ENCODE measurements at places on chromosomes 1 and 21.

DNA sequence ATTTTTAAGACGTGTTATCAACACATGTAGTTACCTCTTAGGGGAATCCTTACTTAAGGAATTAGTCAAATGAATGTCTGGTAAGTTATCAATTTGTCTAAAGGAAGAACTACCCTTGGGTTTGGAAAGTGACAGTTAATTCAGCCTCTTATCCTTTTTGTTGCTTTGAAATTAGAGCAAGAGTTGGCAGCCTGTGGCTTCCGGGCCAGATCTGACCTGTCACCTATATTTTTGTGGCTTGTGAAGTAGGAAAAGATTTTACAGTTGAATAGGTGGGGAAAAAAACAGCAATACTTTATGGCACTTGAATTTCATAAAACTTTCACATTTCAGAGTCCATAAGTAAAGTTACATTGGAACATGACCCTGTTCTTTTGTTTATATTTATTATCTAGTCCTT is 5.5 kb downstream of the MRPS6 start:
- no peak for DNase-seq

DNA sequence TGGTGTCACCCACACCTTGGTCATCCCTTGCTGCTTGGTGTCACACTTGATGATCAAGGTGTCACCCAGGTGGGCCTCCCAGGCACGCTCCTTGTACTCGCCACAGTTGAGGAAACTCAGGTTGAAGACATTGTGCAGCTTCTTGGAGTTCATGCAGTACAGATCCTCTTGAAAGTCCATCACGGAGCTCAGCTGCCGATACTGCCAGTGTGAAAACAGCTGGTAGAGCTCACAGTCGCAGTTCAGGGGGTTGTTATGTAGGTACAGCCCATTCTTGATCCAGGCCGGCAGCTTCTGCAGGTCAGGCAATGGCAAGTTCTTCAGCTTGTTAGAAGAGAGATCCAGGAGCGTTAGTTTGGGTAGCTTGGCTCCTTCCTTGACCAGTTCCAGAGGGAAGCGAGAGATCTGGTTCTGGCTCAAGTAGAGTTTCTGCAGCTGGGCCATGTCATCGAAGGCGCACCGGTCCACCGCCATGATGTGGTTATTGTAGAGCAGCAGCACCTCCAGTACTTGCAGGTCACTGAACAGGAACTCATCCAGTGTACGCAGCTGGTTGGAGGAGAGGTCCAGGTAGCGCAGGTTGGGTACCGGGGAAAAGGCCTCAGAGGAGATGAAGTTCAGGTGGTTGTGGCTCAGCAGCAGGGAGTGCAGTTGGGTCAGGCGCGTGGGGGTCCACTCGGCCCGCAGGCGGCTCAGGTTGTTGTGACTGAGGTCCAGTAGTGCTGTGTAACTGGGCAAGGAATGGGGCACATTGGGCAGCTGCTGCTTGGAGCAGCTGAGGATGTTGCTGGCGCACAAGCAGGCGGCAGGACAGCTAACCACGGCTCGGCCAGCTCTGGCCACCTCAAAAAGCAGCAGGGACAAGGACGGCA is 1.3 kb downstream of the AMIGO1 start:
- no peak for DNase-seq

DNA sequence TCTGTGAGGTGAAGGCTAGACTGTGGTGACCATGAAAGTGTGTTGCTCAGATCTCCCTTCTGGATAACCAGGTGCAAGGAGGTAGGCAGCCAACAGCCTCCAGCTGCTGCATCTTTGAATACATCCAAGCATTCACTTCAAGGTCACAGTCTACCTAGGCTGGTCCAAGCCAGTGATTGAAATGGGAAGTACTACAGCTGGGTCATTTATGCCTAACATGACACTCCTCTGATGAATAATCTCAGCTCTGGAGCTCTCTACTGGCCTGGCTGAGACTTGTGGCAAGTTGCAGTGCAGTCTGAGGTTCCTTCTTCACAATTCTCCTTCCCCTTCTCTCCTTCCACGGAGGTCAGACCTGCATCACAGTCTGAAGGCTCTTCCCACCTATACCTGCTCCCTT is 35.0 kb upstream of the ARHGAP29 start:
- no peak for DNase-seq

DNA sequence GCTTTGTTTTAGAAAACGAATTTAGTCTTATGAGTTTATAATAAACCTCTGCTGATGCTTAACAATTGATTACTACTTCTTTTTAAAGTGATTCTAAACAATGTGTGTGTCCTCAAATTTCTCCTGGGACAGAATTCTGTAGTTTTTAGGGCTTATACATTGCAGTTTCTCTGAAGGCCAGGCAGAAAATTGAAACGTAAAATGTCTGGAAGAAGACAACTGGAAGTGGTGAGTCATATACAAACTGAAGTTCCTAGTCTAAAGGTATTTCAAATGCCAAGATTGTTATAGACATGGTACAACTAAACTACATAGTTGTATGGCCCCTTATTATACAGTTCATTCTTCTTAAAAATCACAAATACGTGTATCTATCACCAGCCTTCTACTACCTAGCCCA is 30.5 kb upstream of the RC3H1 start:
- no peak for DNase-seq

DNA sequence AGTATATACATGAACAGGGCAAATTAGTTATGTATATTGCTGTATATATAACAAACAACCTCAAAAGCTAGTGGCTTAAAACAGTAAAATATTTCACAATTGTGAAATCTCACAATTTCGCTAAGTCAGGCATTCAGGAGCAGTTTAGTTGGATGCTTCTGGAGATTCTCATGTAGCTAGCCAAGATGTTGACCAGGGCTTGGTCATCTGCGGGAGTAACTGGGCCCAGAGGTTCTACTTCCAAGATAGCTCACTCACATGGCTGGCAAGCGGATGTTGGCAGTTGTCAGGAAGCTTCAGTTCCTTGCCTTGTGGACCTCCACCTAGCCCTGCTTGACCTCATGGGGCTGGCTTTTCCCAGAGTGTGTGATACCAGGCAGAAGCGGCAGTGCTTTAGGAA is 95.6 kb downstream of the TTC3 start:
- no peak for DNase-seq

GRCh38 chr1:1928231-1929101 is 9.4 kb upstream of the TMEM52 start:
- DNase-seq, result no peak

- no peak for DNase-seq
These were observed 1098.6 kb upstream of the NCAM2 start for GRCh38 chr21:19899645-19900044.

DNA sequence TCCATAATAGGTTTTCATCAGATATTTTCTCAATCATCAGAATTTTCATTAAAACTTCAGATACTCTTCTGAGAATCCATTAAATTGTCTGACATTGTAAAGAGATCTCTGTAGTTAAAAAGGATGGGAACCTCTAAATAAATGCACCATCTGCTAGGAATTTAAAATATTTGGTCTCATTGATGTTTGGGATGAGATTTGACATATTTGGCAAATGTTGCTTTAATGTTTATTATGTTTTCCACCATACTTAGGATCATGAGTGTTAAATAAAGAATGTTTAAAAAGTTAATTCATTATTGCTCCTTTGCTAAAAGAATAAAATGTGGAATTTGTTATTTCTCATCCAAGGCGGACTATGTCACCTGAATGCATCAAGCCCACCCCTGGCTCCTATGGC is 85.5 kb upstream of the VANGL1 start:
- DNase-seq, result no peak

Measured in fibroblast of skin of left quadriceps (primary cell).